ENCODE measurements at places on chromosomes 2 and 18.

GRCh38 chr2:120547662-120548061, 188.0 kb upstream of the GLI2 start:
- DNase-seq, result no peak

GRCh38 chr2:150900913-150901312, 360.8 kb downstream of the RBM43 start:
- no peak for DNase-seq

GRCh38 chr2:118755901-118756300, 91.5 kb downstream of the EN1 start:
- DNase-seq, result no peak

GRCh38 chr2:164606557-164606956, 14.7 kb downstream of the GRB14 start:
- DNase-seq, result no peak

- no peak for DNase-seq
These were observed 618 bp upstream of the CHN1 start for GRCh38 chr2:175005733-175006264.

GRCh38 chr18:31482051-31482450, 15.9 kb upstream of the DSG2 start:
- DNase-seq, result no peak

- no peak for DNase-seq
These were observed 30.9 kb downstream of the SMCHD1 start for GRCh38 chr18:2686349-2686968.

DNA sequence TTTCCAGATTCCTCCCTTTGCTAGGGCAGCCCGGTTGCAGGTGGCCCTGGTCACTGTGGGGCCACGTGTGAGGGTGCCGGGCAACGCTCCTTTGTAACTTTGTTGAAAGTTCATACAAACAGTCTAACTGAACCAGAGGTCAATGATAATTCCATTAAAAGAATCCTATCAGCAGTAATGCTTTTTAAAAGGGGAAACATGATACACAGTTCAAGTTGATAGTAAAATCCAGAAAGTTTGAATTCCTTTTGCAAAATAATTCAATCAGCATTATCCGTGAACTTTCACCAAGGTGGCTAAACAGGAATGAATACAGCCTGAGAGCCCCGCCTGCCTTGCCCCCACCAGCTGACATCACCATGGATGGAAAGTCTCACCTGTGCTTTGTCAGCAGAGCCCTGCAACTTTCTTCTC, 166.2 kb downstream of the ACKR3 start:
- no peak for DNase-seq

DNA sequence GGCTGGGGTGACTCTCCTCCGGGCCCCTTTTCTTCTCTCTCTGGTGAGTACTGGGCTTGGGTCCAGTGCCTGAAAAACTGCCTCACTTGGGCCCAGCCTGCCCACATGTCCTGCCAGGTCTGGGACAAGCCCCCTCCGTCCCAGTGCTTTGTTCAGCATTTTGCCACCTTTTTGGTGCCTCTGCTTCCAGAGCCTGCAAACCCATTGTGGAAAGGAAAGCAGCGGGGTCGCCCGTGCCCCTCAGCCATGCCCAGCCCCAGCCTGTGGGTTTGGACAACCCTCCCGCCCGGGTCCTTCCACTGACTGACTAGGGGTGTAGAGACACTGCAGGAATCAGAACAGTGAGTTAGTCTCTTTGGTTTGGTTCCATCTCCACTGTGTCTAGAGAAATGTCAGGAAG, 140.7 kb upstream of the ALKAL2 start:
- no peak for DNase-seq

- DNase-seq, result no peak
These were observed 220.2 kb downstream of the PDE11A start for GRCh38 chr2:177852389-177852788.

DNA sequence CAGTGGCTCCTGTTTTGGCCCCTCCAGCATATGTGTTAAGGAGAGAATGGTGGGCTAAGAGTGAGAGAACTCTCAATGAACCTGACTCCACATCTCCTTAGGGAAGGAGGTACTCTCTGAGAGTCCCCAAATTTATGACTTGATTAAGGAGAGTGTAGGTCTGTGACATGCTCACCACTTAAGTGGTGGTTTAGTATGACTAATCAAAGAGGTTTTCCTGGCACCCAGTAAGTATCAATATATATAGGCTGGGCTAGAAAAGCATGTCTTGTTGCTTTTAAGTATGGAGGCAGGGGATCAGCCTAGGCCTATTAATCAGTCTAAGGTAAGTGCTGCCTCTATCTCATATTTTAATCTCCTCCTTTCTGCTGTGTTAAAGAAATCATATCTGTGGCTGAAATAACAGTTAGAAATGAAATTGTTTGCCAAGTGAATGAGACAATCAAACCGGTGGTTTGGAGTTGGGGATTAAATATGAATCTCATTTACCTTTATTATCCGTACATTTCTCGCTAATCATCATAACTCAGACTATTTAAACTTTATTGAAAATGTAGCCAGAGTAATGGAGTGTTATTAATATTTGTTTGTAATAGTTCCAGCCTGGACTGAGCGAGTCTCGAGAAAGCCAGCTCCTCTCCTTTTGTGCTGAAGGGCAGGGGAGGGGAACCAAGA, 107.7 kb upstream of the MEIS1 start:
- no peak for DNase-seq

GRCh38 chr2:230661072-230661957, 51.3 kb upstream of the CAB39 start:
- no peak for DNase-seq

GRCh38 chr2:109586687-109587086, 27.1 kb downstream of the SEPTIN10 start:
- no peak for DNase-seq

GRCh38 chr2:8122520-8122919, 559.3 kb upstream of the ID2 start:
- no peak for DNase-seq

- no peak for DNase-seq
These were observed 245.6 kb downstream of the ANAPC1 start for GRCh38 chr2:111638274-111638877.

- DNase-seq, result no peak
These were observed 226.2 kb upstream of the TNP1 start for GRCh38 chr2:217086038-217086522.

DNA sequence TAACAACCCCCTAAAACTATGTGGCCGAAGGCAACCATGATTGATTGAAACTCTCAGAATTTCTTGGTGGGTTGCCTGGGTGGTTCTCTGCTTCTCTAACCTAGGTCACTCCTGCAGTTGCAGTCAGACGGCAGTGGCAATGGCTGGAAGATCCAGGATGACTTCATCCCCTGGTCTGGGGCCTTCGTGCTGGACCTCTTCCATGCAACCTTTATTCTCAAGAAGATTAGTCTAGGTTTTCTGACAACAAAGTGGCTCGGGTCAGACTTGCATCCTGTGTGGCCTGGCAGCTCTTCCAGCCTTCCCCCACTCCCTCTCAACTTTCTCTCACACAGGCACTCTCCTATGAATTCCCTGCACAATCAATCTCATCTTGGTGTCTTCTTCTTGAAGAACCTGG, 76.4 kb downstream of the METTL4 start:
- no peak for DNase-seq

GRCh38 chr2:11955884-11956291, 209.5 kb downstream of the LPIN1 start:
- no peak for DNase-seq

GRCh38 chr2:167471332-167471731, 583.1 kb downstream of the XIRP2 start:
- no peak for DNase-seq

DNA sequence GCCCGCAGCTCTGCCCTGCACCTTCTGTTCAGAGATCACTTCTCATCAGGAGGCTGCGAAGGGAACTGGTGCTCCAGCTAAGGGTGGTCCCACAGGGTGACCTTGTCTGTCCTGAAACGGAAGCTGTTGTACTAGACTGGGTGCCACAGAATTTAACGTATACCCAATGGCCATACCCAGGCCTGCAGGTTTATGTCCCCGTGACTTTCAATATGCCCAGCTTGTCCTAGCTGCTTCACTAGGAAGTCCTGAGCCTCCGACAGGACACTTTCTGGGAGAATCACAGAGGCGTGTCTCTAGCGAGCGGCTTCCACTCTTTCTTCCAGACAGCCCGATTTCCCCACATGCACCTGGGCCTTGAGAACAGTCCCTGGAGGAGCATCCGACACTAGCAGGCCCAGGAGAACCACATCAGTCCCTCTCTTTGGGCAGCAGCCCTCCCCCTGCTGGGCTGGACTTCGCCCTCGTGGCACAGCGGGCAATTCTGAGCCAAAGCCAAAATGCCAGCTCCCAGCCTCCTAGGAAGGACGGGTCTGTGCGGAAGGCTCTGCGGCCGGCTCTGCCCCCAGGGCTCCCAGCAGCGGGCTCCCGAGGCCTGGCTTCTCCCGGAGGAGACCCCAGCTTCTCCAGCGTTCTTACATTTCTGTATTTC, 91.9 kb upstream of the OTOS start:
- DNase-seq, result no peak

DNA sequence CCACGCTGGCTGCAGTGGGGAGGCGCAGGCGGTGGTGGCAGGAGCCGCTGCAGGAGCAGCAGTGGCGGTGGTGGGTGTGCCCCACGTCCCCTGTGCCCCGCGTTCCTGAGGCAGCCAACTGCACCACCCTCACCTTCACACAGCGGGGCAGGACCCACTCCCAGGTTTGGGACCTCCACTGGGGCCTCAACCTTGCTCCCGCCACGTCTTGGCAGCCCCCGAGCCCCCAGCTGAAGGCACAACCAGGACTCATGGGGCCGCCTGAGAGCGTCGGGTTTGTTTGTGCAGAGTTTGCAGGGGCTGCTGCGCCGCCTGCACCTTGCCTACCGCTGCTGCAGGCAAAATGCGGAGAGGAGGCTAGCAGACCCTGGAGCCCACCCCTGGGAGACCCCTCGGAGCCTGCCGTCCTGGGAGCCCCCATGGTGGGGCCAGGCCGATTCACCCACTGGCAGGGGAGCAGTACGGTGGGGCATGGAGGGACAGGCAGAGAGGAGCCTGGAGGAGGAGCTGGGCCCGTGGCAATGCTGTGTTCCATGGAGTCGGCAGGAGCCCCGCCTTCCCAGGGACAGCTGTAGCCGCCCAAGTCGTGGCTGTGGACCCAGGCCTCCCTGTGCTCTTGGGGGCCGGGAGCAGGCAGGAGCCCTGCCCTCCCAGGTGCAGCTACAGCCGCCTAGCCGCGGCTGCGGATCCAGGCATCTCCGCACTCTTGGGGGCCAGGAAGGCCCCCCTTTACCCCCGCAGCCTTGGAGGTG, 14.7 kb upstream of the EML6 start:
- no peak for DNase-seq

DNA sequence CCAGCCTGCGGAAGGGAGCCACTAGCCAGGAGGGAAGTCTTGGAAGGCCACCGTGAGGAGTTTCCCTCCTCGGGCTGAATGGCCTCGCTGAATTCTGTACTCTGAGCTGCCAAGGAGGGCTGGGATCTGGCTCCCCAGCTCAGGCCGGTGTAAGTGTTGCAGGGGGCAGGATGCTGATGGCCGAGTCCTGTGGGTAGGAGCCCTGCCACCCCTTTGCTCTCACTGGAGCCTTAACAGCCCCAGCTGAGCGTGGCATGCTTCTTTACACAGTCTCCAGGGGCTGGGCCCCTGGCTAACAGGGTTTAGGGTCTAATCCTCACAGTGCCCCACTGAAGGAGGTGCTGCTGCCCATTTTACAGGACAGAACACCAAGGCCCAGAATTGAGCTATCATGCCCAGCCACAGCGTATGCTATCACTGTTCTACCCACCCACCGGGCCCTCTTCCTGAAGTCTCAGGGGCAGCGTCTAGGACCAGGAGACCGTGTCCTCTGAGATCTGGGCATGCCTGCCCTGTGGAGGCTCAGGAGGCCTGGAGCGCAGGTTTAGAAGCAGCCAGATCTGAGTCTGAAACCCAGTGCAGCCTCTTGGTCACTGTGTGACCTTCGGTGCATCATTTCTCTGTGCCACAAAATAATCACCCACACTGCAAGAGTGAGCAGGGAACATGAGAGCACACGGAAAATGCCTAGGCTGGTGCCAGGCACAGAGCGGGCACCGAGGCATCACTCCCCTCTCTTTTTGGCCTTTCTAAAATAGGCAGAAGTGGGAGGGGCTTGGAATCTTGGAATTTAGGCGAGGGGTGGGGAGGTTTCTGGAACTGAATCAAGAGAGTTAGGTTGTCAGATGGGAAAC, 42.9 kb downstream of the TMEM37 start:
- no peak for DNase-seq

GRCh38 chr2:176138526-176138922, 9.0 kb downstream of the HOXD8 start:
- no peak for DNase-seq

GRCh38 chr2:230932556-230933511, 7.8 kb upstream of the GPR55 start:
- no peak for DNase-seq

GRCh38 chr2:148913061-148913460, 38.0 kb downstream of the KIF5C start:
- no peak for DNase-seq

DNA sequence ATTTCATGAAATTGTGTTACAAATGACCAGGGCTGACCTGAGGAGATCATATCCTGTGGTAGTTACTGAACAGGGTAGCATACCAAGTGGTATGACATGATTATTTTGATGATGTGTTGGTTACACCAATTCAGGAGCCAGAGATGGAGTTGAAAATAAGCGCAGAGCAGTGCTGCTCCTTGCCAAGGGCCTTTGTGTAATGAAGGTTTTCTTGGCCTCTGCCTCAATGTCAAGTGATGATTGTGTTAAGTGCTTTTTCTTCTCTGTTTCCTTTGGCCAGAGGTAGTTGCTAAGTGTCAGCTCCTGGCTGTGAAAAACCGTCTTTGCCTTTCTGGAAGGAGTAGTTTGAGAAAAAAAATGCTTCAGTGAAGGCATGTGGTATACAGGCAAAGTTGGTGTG, 131.2 kb downstream of the CERS6 start:
- DNase-seq, result peak; percentile 54

- no peak for DNase-seq
These were observed 58.9 kb upstream of the ARL5A start for GRCh38 chr2:151887164-151887563.

GRCh38 chr2:85868822-85869221, 20.0 kb downstream of the ST3GAL5 start:
- no peak for DNase-seq

- no peak for DNase-seq
These were observed 142.2 kb downstream of the PKP4 start for GRCh38 chr2:158598862-158599517.

DNA sequence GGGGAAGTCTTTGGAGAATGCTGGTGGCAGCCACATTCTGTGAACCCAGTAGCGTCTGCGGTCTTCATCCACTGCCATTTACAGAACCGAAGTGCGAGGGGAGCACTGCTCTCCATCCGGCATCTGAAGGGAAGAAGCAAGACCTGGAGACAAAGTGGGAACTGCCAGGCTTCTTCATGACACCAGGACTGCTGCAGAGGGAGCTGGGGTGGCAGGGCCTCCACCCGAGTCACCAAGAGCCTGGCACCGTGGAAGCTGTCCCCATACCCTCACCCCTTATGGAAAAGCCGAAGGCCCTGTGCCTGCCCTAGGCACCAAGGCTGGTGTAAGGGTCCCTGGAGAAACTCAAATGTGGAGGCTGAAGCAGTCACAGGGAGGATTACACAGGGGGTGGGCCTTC, 79.8 kb downstream of the CIB4 start:
- no peak for DNase-seq
